ENCODE measurements at places on chromosomes 11 and 22.

DNA sequence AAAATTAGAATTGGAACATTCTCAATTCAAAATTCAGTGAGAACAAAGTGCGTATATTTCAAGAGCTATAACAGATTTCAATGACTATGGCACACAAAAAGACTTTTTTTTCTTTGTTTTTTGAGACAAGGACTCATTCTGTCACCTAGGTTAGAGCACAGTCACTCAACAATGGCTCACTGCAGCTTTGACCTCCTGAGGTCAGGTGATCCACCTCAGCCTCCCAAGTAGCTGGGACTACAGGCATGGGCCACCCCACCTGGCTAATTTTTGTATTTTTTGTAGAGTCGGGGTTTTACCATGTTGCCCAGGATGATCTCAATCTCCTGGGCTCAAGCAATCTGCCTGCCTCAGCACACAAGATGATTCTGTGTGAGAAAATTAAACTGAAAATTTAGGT lies 51.5 kb downstream of the PIK3C2A start:
- ATAC-seq: no peak

GRCh38 chr11:75905434-75905833 lies 90.4 kb downstream of the UVRAG start:
- ATAC-seq: no peak

- no peak for ATAC-seq
Observed at GRCh38 chr11:119643212-119643875, 85.7 kb downstream of the NECTIN1 start.

GRCh38 chr11:16817351-16817750 lies 78.9 kb downstream of the C11orf58 start:
- no peak for ATAC-seq

DNA sequence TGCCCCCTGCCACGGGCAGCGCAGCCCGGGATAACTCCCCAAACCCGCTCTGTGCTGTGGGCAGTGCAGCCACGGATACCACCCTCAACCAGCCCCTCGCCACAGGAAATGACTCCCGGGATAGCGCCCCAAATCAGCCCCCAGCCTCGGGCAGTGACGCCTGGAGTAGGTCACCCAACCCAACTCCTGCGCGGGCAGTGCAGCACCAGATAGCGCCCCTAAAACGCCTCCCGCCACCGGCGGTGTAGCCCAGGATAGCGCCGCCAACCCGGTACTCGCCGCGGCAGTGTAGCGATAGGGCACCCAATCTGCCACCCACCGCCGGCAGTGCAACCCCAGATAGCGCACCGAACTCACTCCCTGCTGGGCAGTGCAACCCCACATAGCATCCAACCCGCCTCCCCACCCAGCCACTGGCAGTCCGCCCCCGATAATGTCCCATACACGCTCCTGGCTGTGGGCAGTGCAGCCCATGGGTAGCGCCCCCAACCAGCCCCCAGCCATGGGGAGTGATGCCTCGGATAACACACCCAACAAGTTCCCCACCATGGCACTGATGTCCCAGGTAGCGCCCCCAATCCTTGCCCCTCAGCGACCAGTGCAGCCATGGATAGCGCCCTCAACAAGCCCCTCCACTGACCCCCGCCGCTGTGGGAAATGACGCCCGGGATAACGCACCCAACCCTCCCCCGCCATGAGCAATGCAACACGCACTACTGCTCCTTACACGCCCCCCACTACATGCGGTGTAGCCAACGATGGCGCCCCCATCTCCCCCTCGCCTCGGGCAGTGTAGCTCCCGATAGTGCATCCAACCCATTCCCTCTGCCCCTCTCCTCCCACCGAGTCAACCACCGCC lies 1.5 kb downstream of the RFPL2 start:
- no peak for ATAC-seq

- ATAC-seq: no peak
Observed at GRCh38 chr22:27278946-27279345, 522.6 kb downstream of the MN1 start.

- no peak for ATAC-seq
Observed at GRCh38 chr11:119335655-119336543, 1.6 kb downstream of the RNF26 start.

DNA sequence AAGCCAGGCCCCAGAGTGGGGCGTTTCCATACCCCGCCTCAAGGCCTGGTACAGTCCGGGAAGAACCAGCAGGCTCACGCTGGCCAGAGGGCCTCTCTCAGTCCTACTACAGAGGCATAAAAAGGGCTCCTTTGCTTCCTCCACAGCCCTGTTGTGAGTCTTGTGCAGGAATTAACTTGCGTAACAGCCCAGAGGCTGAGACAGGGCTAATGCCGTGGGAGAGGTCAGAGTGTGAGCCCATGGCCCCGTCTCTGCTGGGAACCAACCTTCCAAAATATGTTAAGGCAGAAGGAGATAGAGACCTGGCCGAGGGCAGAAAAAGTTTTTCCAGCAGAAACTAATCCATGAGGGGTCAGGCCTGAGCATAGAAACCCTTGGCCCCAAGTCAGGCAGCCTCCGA lies 19.9 kb upstream of the TMEM184B start:
- ATAC-seq: no peak

GRCh38 chr22:19516378-19517170 lies 7.6 kb downstream of the CLDN5 start:
- ATAC-seq: no peak

DNA sequence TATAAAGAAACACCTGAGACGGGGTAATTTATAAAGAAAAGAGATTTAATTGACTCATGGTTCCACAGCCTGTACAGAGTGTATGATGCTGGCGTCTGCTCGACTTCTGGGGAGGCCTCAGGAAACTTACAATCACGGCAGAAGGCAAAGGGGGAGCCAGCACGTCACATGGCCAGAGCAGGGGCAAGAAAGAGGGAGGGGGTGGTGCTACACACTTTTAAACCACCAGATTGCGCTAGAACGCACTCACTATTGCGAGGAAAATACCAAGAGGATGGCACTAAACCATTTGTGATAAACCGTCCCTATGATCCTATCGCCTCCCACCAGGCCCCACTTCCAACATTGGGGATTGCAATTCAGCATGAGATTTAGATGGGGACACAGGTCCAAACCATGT lies 79.7 kb upstream of the CARD18 start:
- ATAC-seq: no peak

DNA sequence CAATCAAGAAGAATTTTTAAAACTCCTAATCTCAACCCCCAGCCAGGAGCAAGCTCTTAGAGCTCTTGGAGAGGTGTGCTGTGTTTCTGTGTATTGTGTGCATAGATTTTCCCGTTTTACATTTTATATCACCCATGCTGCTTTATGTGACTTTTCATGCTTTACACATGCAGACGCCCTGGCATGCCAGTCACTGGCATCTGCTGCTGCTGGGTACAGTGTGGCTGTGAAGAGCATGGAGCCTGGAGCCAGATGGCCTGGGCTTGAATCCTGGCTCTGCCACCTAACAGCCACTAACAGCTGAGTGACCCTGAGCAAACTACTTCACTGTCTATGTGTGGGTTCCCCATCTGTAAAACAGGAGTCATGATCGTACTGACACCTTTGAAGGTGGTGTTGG lies 23.1 kb downstream of the POLR3H start:
- ATAC-seq: no peak

DNA sequence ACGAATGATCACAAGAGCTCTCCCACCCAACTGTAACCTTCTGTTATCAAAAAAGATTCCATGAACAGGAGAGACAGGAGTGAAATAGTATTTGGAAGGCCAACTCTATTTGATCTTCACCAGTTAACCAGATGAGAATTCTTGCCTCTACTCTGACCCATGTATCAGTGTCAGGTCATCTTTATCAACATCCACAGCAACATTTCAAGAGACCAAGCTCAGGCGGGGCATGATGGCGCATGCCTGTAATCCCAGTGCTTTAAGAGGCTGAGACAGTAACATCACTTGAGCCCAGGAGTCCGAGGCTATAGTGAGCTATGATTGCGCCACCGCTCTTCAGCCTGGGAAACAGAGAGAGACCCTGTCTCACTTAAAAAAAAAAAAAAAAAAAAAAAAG lies 62.3 kb downstream of the GAB2 start:
- no peak for ATAC-seq

GRCh38 chr11:120994091-120994859 lies 29.6 kb upstream of the TBCEL start:
- ATAC-seq: no peak

GRCh38 chr11:19820100-19820499 lies 107.5 kb downstream of the NAV2 start:
- ATAC-seq: no peak

DNA sequence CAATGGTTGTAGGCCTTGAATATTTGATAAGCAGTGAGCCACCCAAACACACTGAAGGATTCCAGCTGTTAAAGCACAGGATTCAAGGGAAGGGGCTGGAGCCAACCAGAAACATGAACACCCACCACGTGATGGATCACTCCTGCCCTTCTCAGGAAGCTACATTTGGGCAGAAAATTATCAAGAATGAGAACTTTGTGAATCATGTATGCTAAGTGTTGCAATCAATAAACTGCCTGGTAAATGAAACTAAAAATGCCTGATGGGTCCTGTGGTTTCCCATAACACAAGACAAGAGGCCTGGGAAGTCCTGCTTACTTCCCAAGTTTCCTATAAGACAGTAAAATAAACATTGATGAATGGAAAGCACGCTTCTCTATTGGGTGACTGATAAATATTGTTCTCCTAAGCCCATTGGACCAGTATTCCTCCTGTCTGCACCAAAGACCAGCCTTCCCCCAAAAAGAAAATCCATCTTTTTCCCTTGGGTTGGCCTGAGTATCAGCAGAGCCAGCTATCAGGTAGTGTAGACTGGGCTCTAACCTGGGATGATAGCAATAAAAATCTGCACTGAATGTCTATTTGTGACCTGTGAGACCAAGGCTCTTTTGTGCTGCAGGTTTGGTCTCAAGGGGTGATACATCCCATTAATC lies 98.4 kb downstream of the CCDC83 start:
- ATAC-seq: no peak

DNA sequence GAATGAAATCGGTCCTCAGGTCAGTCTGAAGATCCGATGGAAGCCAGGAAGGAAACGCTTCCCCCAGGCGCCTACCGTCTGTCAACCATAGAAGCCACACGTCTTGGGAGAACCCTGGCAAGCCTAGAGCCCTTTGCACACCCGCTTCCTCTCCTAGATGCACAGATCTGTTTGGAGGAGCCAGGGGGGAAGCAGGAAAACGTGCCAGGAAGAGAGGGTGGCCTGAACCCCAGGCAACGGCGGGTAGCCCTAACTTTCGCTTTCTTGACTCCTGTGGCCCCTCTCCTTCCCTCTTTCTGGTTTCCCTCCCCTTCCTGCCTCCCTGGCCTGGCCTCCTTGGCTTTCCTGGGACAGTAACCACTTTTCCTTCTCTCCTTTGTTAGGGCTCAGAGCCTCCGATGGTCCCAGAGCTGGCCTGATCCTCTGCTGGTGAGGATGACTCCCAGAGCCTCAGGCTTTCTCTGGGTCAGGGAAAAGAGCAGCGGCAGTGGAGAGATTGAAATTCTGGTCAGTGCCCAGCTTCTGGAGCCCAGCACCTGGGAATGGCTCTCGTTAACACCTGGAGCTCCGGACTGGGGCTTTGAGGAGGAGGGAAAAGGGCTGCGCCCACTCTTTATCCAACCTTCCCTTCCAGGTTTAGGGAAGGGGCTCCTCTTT lies 2.1 kb downstream of the FXYD6 start:
- no peak for ATAC-seq

GRCh38 chr11:102438311-102439062 lies 14.1 kb downstream of the TMEM123 start:
- no peak for ATAC-seq

DNA sequence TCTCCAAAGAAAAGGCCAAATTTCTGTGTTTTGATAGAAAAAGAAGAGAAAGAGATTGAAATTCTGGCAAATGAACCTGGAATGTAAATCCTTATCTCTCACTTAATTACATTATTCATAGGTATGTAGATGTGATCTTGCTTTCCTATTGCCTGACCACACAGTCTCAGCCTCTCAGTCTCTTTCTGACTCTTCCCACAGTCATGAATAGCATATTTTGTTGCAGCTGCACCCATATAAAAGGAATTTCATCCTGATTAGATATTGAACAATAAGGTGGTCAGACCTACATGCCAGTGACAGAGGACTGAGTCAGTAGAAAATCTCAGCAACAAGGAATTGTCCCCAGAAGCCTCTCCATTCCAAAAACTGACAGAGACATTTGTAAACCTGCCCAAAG lies 62.9 kb upstream of the LRRC4C start:
- no peak for ATAC-seq

- no peak for ATAC-seq
Observed at GRCh38 chr11:69348414-69349235, 54.7 kb downstream of the MYEOV start.

GRCh38 chr22:24178502-24179440 lies 2.5 kb upstream of the SUSD2 start:
- no peak for ATAC-seq

DNA sequence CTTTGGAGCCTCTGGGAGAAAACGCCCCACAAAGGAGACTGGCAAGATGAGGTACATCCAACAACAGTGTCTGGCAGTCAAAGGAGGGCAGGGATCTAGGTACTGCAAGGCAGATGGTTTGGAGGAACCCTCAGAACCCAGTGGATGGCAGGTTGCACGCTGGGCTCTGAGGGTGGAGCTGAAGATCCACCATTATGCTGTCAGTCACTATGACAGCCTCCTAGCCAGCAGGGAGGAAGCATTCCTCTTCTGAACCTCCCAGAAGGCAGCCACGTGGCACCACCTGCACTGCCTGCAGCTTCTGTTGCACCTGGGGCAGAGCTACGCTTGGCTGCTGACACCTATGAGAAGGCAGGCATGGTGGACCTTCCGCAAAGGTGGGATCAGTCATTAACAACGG lies 40.2 kb downstream of the HTR3A start:
- no peak for ATAC-seq

GRCh38 chr22:17664414-17665055 lies 26.0 kb downstream of the BCL2L13 start:
- no peak for ATAC-seq

- ATAC-seq: no peak
Observed at GRCh38 chr22:35070451-35071093, 4.6 kb downstream of the ISX start.

GRCh38 chr11:75351541-75351790 lies at the start of gene ARRB1:
ARRB1 (minus strand) TSS chr11:75351661; CDS start chr11:75351607, 54 bp downstream.
- no peak for ATAC-seq

Measured in activated CD4-positive, CD25-positive, alpha-beta regulatory T cell treated with anti-CD3 and anti-CD28 coated beads, Interleukin-2, amount 50 U/mL, for 24 hours (primary cell).